Activated CD8-positive, alpha-beta memory T cell treated with anti-CD3 and anti-CD28 coated beads for 48 hours (primary cell): ENCODE measurements at places on chromosomes 1 and 21.

- no peak for DNase-seq
Observed at GRCh38 chr1:61056573-61057439, 25.6 kb upstream of the NFIA start.

GRCh38 chr1:74162333-74162732, 35.6 kb downstream of the LRRIQ3 start:
- no peak for DNase-seq

GRCh38 chr1:201226859-201227488, 36.4 kb downstream of the IGFN1 start:
- DNase-seq = no peak

DNA sequence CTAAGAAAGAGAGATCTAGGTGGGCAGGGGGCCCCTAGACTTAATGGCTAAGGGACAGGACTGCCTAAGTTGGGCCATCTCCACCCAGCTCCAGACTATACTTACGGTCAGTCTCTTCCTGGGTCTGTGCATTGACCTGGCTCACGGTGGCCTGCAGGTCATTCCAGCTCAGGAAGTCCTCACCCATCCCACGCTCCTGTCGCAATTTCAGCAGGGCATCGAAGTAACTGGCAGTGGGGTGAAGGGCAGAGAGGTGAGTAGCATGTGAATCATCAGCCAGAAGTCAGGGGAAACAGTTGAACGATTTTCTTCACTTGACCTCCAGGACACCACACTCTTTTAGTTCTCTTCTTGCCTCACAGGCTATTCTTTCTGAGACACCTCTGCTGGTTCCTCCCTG, 20.5 kb downstream of the IQGAP3 start:
- no peak for DNase-seq

DNA sequence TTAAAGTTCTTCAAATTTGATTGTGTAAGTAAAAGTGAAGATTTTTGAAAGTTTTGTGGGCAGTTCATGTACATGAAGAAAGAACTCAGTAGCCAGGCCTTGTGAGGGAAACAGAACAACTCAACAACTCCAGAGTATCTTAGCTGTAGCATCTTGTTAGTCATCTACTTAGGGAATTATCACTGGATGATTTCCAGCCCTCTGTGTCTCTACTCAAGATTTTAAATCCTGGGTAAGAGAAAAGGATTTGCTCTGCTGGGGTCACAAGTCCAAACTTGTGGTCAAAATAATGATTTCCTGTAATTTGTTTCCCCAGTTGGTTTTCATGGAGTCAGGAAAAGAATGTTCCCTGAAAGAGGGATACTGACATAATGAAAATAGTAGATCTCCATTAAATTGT, 8.2 kb downstream of the OR10T2 start:
- no peak for DNase-seq

DNA sequence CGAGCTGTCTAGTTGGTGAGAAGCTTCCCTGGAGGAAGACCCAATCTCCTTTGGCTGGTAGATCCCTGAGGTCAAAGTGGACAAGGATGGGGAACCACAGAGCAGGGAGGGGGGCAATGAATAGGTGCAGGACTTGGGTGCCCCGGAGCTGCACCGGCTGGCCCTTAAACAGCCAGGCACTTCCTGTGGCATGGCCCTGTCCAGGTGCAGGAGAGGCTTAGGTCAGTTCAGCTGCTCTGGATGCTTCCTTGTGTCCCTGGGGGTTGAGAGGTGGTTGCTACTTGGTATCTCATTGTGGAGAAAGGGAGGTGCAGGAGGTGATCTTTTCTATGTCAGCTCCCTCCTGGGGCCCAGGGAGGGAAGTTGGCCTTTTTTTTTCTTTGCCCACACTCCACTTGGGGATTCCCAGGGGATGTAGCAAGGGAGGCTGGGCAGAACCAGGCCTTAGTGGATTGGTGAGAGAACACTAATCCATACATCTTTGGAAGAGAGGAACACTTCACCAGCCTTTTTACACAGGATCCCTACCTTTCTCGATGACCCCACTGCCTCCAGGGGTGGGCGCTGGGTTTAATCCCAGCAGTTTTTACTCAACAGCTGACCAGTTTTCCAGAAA, 1.2 kb upstream of the ST3GAL3 start:
- no peak for DNase-seq

DNA sequence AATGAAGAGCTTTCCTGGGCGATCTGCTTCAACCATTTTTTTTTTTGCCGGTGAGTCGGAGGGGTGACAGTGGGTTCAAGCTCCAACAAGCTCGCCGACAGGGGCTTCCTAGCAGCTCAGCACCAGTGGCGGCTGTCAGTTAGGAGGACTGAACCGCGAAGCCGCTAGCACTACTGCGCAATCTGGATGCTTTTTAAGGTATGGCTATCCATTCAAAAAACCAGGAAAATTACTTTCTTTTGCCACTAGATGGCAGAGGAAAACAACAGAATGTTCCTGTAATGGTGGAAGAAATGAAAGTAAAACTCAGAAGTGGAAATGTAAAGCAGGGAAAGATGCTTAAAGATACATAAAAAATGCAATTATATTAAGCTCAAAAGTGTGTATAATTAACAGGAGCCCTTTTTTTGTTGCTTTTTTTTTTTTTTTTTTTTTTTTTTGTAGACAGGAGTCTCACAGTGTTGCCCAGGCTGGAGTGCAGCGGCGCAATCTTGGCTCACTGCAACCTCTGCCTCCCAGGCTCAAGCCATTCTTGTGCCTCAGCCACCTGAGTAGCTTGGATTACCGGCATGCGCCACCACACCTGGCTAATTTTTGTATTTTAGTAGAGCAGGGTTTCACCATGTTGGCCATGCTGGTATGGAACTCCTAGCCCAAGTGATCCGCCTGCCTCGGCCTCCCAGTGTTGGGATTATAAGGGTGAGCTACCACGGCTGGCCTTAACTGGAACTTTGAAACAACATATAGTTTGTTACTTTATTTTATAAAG, 8.5 kb downstream of the KYAT3 start:
- no peak for DNase-seq

DNA sequence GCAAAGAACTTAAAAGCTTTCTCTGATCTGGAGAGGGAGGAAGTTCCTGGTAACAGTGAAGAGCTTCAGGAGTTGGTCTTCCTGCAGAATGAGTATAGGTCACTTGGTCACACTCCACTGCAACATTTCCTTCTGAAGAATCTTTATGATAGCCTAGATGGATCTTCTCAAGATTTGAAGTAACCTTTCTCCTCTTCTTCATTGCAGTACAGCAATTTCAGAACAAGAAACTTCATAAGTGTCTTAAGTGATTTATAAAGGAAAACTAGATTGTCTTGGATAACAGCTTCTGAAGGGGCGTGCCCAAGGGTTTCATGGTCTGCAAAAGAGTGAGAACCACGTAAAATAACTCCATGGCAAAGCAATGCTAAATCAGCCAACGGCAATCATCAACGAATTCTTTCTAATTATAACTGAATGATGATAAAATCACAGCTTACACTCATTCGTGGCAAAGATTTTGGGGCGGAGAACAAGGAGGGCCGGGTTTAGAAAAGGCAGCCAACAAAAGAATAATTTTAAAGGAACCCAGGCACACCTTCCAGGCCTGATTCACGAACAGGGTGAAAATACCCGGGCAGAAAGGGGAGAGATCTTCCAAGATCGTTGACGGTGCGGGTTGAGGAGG, 53.9 kb upstream of the ASPM start:
- DNase-seq = no peak

DNA sequence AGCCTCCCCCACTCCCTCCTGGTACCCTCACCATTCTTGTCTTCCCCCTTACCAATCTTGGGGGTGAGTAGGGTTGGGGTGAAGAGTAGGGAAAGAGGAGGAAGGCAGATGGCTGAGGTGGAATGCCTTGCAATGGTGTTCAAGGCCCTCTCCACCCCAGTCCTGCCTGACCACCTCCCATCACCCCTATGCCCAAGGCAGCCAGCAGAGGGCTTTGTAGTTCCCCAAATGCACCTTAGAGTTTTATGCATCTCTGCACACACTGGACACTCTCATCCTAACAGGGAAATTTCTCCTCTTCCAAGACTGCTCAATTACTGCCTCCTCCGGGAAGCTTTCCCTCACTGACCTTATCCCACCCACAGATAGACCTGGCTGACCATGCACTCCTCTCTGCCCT, 15.4 kb downstream of the KIF17 start:
- no peak for DNase-seq

GRCh38 chr1:55886856-55887712, 671.9 kb upstream of the USP24 start:
- no peak for DNase-seq

- DNase-seq = no peak
Observed at GRCh38 chr1:61098906-61099437, 16.6 kb downstream of the NFIA start.
